Stomach (tissue), 19 donors: ENCODE measurements at places on chromosomes 2 and 18.

GRCh38 chr2:170712653-170713542, 2.2 kb upstream of the SP5 start:
- peak; percentile 26 for DNase-seq

DNA sequence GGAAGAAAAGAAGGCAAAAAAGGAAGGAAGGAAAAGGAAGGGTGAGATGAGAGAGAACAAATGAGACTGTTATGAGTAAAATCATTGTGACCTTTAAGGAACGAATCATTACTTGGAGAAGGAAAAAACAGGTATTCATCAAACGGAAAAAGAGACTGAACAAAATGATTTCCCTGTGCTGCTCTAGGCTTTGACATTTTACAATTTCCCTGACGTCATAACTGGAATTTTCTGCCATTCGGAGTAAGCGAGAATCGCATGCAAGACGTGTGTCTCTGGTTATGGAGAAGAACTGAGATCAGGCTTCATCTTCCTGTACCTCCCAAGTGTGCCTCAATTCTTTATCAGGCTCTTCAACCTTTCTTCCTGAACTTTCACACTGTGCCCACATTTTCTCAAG, 534.7 kb upstream of the KLHL29 start:
- DNase-seq, result no peak

GRCh38 chr2:229045671-229046070, 225.4 kb downstream of the PID1 start:
- DNase-seq, result no peak

- DNase-seq, result no peak
These were observed 43.6 kb upstream of the PGAP1 start for GRCh38 chr2:196970099-196970498.

DNA sequence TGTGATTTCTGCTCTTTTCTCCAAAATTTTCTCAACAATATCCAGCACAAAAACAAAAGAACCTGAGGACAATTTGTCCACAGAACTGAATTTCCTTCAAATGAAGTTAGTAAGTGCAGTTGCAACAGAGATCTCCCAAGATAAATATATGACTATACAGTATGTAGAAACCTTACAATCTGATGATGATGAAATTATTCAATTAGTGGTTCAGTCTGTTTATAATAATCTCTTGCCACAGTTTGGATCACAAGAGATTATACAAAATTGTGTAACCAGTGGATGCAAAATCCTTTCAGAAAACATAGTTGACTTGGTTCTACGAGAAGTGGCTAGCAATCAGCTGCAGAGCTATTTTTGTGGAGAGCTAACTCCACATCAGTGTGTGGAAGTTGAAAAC, 68.7 kb downstream of the FSIP2 start:
- DNase-seq, result no peak

DNA sequence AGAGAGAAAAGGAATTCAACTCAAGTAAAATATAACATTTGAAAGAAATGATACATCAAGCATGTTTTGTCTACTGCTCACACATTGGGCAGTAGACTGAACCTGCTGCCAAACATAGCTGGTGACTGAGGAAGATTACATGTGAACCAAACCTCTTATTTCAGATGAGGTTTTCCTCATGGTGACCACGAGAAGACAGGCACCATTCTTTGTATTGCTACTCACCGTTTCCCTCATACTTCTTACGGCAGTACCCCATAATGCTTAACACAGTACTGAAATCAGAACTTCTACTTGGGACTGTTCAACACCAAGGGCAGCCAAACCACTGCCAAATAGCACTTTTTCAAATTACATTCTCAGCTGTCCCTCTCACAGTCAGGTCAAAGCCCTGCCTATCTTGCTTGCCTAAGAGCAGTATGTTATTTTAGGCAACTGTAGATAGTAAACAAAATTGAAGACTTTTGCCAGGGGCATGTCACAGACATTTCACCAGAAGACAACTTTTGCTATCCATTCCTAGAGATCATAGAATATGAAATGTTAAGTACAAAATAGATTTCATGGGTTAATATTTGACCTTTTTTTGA, 167.1 kb upstream of the DOK6 start:
- DNase-seq, result no peak
